ENCODE measurements at places on chromosomes 6 and 20.

GRCh38 chr20:63264519-63264918 lies 8.1 kb upstream of the ARFGAP1 start:
- no peak for DNase-seq

DNA sequence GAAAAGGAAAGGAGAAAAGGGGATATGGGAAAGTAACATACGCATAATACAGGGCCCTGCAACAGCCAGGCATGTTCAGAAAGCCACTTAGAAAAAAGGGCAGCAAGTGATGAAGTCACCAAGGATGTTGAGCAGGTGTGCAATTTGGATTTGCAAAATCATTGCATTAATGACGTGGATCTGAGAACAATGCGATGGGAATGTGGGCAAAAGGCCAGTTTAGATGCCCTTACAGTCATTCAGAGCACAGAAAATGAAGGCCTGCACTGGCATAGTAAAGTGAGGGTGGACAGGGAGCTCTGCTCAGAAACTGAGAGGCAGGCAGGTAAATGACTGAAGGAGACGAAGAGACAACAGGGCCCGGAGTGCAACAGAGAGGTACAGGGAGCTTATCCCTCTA lies 123.7 kb upstream of the NHSL1 start:
- DNase-seq = no peak

- DNase-seq = no peak
These were observed 1.5 kb downstream of the PSMG4 start for GRCh38 chr6:3260296-3260695.

GRCh38 chr20:8602389-8603116 lies 466.3 kb upstream of the PLCB4 start:
- no peak for DNase-seq

DNA sequence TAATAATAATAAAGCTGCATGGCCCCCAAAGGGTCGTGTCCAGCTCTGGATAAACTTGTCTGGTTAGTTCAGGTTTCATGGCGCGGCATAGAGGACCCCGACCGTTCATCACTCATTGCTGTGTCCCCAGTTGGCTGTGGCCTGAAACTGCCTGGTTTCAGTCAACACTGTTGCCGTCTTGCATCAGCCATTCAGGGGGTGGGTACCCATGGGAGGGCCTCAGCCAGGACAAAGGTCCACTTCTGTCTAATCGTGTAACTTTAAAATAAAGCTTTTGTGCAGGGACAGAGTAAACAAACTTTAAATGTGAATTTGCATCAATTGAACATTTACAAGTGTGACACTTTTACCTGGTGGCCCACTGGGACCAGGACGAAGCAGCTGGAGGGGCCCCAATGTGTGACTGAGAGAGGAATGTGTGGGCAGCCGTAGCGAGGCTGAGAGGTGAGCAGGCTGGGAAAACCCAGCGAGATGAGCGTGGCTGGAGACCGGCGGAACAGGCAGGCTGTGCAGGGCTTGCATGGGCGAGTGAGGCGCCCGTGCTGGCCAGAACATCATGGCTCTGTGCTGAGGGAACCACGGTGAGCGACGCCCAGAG lies 22.3 kb upstream of the UNC93A start:
- no peak for DNase-seq

- peak; percentile 31 for DNase-seq
These were observed 12.8 kb upstream of the DNAAF9 start for GRCh38 chr20:3420211-3420707.

Data from CD4-positive, alpha-beta T cell treated with Interleukin-6 for 4 hours (primary cell).